ENCODE measurements at places on chromosomes 2 and 18.
A peak's percentile ranks its signal among the peaks of the same experiment; 100 is the strongest.

DNA sequence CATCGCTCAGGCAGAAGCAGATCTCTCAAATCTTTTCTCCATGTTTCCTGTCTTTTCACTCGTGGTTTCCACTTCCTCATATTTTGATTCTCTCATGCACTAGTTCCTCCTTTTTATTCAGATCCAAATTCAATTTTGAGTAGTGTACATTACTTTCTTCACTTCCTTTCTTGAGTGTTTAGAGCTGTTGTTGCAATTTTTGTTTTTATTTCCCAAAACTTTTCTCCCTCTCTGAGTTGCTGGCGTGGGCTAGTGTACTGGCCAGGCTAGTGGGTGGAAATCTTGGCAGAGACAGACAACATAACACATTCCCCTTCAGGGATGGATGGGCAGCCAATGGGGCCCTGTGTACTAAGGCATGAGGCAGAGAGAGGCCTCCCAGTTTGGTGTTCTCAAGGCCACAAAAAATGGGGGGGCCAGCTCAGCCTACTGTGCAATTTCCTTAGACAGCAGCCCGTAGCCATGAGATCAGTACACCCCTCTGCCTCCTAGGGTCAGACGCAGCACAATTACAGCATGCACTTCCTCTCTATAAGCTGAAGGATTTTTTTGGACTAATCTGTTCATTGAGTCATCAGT, 145.1 kb upstream of the PID1 start:
- no peak for DNase-seq

DNA sequence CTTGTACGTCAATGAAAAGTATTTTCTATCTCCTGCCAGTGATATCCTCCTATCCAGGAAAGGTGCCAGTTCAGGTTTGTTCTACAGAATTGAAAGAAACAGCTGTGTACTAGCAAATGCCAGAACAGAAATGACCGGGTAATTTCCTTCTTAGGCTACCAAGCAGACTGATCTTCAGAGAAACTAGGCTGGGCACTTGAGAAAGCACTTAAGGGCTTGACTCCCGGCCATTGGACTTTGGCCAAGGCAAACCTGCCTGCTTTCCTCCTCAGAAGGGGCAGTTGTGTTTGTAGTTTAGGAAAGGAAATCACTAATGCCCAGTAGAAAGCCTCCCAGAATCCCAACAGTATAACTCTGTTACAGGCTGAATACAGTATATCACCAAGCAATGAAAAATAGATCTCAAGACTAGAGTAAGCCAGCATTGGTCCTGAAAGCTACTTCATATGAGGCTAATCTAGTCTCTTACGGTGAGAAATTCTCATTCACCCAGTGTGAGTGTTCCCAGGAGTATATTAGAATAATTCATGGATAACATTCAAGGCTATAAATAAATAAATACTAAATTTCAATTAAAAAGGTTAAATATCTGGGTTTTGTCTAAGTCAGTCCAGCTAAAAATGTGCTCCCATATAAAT, 43.0 kb upstream of the COL5A2 start:
- no peak for DNase-seq

GRCh38 chr2:30445266-30445821, 1.7 kb upstream of the LCLAT1 start:
- no peak for DNase-seq

GRCh38 chr2:206324869-206325268, 50.4 kb downstream of the ZDBF2 start:
- DNase-seq, result no peak

GRCh38 chr2:82320296-82320695, 2015.7 kb upstream of the LRRTM1 start:
- no peak for DNase-seq

DNA sequence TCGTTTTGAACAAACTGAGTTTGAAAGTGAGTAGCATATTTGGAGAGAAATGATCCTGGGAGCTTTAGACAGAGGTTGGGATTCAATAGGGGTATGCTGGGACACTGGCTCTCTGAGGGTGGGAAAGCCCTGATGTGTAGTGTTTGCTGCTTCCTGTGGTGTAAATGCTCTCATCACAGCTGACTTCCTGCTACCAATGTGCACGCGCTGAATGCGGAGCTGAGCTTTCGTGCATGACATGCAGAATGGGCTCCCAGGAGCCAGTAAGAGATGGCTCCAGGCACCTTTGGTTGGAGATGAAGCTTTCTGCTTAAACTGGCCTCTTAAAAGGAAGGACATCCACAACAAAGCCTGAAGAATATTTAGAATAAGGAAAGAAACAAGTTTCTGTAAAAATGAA, 224.1 kb upstream of the CCDC150 start:
- DNase-seq, result no peak

GRCh38 chr2:113080134-113080533, 12.4 kb downstream of the IL1F10 start:
- DNase-seq, result no peak

DNA sequence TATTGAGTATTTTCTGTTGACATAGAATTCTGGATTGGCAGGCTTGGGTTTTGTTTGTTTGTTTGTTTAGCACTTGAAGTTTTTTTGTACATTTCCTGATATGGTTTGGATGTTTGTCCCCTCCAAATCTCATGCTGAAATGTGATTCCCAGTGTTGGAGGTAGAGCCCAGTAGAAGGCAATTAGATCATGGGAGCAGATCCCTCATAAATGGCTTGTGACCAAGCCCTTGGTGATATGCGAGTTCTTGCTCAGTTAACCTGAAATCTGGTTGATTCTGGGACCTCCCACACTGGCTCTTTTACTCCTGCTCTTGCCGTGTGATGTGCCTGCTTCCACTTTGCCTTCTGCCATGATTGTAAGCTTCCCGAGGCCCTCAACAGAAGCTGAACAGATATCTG, 98.0 kb downstream of the PTPN4 start:
- DNase-seq, result no peak

- DNase-seq, result no peak
These were observed 965 bp downstream of the SIX3 start for GRCh38 chr2:44942304-44943030.

DNA sequence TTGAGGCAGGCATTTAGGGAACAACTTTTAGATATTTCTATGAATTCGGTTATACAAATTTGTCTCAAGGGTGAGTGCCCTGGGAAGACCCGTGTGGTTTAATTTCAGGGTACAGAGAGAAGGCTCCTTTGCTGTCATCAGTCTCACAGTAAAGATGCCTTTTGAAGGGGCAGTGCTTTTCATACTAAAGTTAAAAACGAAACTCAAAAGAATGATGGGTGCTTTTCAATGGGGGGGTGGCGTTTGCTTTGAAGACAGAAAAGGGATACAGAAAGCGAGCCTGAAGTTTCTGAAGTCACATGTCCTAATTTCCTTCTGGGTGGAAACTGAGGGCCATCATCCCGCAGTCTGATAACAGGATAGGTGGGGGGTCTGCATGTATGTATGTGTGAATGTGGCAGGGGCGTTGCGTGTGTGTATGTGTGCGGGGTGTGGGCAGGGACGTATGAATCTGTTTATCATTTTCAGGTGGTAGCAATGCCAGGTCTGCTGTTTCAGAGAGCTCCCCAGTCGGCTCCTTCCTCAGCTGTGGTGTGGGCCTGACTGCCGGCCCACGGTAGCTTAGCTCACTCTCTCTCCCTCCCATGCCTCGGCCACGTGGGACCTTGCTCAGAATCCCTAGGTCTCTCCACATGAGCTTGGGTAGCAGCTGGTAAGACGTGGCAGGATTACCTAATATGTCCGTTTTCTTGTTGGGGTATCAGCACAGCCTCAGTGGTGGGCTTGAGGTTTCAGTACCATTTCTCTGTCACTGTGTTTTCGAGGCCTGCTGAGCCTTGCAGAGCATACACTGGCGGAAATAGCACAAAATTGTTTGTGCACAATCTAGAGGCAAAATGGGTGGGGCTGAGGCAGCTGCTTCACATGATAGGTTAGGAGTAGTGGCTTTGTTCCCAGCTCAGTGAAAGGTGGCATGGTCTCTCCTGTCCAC, 32.7 kb downstream of the ARHGAP25 start:
- DNase-seq, result no peak

DNA sequence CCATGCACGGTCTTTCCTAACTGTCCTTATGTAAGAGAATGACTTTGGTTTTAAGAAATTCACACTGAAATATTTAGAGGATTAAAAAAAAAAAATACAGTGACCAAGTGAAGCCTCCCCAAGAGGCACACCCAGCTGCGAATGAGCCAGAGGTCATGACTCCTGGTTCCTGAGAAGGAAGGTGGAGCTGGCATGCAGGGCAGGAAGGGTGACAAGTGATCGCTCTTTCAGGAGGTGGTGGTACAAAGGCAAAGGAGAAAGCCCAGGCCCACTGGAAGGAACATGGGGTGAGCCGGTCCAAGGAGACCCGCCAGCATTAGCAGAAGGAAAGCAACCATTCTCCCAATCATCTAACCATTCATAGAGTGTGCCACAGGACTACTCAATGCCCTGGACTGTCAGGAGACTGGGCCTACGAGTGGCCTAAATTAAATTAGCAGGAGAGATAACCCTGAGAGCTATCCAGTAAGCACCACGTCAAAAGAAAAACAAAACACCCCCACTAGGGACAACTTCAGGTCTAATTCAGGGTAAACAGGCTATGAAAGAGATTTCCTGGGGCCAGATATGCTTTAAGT, 7.8 kb downstream of the INO80C start:
- DNase-seq, result no peak

GRCh38 chr2:221267773-221268425, 304.2 kb downstream of the EPHA4 start:
- no peak for DNase-seq

- DNase-seq, result no peak
These were observed 99.8 kb downstream of the METTL4 start for GRCh38 chr18:2471523-2471922.

DNA sequence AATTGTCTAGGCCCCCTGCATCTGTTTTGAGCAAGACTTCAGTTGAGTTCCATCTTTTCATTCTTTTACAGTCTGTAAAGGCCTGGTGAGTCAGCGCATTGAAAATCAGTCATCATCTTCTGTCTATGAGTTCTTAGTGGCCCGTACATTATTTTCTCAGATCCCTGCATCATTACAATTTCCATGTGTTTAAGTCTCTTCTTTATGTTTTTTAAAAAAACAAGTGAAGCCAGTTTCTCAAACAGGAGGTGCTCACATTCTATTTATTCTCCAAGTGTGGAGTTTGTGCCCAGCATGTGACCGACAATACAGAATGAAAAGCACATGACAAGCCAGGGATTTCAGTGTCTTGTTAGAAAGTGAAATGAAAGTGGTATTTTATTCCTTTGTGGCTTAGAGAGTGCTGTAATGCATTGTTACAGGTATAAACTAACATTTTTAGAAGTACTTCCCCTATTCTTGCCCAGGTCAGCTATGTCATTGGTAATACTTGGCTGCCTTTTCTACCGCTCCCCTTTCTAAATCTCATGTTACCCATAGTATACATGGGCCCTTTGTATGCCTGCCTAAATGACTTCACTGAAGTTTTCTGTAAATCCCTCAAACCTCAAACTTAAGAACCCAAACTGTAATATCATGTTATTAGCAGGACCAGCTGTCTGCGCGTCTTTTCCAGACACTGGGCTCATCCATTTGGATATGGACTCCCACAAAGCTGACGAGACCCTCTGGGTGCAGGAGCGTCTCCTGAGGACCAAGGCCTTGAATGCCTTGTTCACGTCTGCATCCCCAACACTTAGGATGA, 67.6 kb downstream of the FEZ2 start:
- DNase-seq, result no peak

- DNase-seq, result no peak
These were observed 95.7 kb downstream of the CDC42EP3 start for GRCh38 chr2:37575780-37576179.

- DNase-seq, result no peak
These were observed 36.7 kb downstream of the LMAN2L start for GRCh38 chr2:96703021-96703751.

GRCh38 chr2:68466361-68466777, 725 bp downstream of the FBXO48 start:
- no peak for DNase-seq

DNA sequence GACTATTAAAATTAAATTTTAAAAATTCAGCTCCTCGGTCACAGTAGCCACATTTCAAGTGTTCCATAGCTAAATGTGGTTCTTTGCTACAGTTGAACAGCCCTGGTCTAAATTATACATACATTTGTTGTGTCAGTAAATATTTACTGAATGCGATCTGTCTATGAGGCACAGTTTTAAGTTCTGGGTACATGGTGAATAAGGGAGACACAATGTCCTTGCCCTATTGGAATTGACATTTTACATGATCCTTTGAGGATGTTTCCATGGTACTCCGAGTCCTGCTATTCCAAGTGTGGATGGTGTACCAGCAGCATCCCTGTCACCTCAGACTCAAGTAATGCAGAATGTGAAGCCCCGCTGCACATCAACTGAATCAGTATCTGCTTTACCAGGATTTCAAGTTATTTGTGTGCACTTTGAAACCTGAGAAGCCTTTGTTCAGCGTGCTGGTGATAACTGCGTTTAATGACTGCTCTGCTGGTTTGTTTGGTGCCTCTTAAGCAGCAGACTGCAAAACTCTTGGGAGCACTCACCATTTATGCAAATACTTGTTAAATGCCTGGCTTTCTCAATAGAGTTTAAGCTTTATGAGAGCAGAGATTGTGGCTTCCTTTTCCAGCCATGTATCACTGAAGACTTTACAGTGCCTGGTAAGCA, 1.5 kb downstream of the GALNT1 start:
- peak; percentile 61 for DNase-seq

DNA sequence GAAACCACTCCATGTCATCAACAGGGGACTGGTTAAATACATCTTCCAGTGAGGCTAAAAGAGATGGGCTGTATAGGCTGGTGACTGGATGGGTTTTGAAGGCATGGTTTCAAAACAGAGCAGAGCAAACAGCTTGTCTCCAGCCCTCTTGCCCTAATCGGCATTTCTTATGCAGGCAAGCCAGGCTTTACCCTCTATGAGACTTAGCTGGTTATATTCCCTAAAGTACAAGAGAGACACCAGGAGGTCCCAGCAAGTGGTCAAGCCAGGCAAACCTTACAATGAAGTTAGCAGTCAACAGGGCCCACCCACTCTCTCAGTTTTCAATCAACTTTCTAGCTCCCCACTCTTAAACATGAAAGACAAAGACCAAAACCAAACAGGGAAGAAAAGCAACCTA, 19.0 kb downstream of the OSBPL1A start:
- no peak for DNase-seq

GRCh38 chr2:184481865-184482264, 116.5 kb upstream of the ZNF804A start:
- no peak for DNase-seq

DNA sequence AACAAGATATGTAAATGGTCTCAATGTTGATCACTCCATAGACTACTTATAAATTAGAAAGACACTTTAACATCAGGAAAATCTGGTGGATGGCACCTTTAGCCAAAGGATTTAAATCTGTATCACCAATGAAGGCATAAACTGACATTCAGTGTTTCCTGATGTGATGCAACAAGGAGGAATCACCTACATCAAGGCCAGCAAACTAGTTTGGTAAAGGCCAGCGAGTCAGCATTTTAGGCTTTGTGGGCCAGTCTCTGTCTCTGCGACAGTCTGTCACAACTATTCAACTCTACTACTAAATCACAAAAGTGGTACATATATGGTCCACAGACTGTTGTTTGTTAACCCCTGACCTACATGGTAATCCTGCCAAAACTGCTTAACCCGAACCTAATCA, 33.3 kb downstream of the C2orf76 start:
- no peak for DNase-seq

- no peak for DNase-seq
These were observed 663 bp downstream of the TRIM54 start for GRCh38 chr2:27282892-27283291.

All from NCI-H187 treated with DMSO at 0.1 percent for 48 hours (cell line).